DMS79 treated with DMSO at 0.1 percent for 48 hours (cell line): ENCODE measurements at places on chromosomes 3 and 15.

GRCh38 chr3:141446737-141447136 is 40.1 kb upstream of the RASA2 start:
- DNase-seq = no peak

DNA sequence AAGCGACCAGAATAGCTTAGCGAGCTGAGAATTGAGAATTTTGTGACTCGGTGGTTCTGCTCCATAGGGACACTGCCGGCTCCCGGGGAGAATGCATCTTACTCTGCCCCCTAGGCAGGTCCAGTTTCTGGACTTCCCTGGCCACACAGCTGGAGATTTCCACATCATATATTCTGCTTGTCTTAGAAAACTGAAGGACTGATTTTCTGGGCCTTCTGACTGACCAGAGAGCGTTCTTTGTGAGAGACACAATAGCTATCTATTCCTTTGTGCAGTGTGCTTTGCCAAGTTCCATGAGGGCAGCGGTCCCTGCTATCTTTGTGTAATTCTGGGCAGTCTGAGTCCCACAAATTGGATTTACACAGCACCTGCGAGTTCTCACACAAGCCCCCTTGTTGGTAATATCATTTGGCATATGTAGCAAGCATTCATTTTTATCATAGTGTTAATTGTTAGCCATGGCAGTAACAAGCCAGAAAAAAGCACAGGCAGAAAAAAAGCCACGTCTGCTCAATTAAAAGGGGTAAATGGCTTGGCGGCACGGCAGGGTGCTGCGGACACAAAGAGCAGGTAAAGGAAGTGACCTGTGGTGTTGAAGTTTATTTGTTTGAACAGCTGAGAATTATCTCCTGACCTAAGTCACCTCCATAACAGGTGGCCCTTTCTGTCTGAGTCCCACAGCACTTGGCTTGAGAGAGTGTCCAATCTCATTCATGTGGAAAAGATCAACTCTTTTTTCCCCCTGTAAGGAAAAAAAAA is 688.7 kb downstream of the TUSC7 start:
- peak; percentile 82 for DNase-seq

DNA sequence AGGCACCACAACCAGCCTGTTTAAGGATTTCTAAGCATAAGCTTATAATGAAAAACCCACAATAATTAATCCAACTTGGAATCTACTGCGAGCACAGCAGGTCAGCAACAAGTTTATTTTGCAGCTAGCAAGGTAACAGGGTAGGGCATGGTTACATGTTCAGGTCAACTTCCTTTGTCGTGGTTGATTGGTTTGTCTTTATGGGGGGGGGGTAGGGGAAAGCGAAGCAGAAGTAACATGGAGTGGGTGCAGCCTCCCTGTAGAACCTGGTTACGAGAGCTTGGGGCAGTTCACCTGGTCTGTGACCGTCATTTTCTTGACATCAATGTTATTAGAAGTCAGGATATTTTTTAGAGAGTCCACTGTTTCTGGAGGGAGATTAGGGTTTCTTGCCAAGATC is 15.1 kb downstream of the APOD start:
- DNase-seq = no peak

DNA sequence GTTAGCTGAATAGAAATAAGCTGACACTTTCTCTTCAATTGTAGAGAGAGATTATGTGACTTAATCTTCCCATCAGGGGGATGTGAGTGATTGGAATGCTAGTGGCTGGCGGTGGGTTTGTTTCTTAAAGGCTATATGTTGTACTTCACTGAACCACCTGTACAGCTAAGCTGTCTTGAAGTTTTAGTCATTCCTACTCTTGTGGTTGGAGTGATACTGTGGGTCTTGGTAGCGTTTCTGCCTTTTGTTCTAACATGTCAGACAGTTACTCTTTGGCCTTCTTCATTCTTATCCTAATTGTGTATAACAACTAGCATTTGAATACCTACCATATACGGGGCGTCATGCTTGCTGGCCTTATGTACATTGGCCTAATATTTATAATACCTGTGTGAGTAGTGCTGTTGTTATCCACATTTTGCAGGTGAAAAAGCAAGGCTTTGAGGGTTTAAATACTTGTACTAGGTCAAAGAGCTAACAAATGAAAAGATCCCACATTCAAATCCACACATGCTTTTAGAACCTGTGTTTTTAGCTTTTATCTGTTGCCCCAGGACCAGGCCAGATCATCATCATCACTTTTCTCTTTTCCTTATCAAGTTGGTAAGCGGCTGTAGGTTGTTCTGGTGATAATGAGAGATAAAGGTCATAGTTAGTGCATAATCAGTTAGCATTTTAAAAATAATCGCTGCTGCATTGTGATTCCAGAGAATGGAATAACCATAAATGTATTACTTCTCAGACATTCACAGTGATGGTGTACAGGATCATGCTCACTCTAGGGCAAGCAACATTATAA is 50.2 kb downstream of the AKAP13 start:
- no peak for DNase-seq

DNA sequence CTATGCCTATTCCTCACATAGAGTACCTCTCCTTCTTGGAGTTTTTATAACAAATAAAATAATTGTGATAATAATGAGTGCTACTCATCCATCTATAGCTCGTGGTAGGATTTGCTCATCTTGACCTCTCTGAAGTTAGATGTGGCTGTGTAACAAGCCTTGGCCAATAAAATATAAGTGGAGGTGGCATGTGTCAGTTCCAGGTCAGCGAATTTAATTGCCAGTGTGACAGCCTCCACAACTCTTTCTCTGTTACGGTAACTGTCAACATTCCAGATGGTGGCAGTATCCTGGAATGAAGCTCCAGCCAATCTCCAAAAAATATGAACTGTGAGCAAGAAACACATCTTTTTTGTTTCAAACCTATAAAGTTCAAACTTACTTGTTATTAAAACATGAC is 13.8 kb downstream of the CLRN1 start:
- DNase-seq = no peak

DNA sequence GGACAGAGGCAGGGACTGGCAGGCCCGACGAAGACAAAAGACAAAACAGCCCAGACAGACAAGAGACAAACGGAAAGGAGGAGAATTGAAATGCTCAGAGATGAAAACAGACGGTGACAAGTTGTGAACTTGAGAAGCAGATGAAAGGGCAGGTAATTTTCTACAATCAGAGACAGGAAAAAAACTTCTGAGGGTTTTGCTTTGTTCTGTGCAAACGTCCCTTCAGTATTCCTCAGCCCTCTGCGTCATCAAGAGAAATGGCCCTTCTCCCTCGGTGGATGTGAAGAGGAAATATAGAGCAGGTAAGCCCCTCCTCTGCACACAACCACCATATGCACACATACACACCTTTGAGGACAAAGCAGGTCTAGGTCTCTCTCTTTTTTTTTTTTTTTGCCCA is 206.6 kb downstream of the UACA start:
- no peak for DNase-seq

- no peak for DNase-seq
Measured at GRCh38 chr3:144482876-144483275, 511.3 kb downstream of the DIPK2A start.

DNA sequence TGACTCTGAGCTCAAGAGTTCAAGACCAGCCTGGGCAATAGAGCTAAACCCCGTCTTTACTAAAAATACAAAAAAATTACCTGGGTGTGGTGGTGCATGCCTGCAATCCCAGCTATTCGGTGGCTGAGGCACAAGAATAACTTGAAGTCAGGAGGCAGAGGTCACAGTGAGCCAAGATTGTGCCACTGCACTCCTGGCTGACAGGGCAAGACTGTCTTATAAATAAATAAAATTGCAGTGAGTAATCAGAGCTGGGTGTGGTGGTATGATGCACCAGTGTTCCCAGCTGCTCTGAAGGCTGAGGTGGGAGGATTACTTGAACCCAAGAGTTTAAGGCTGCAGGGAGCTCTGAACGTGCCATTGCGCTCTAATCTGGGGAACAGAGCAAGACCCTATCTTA is 55.9 kb upstream of the GCNT3 start:
- DNase-seq = no peak

GRCh38 chr3:187765342-187765741 is 20.1 kb upstream of the BCL6 start:
- no peak for DNase-seq

- no peak for DNase-seq
Measured at GRCh38 chr15:80785335-80785734, 6.2 kb downstream of the CEMIP start.

- DNase-seq = no peak
Measured at GRCh38 chr3:19645093-19645492, 288.9 kb downstream of the EFHB start.

DNA sequence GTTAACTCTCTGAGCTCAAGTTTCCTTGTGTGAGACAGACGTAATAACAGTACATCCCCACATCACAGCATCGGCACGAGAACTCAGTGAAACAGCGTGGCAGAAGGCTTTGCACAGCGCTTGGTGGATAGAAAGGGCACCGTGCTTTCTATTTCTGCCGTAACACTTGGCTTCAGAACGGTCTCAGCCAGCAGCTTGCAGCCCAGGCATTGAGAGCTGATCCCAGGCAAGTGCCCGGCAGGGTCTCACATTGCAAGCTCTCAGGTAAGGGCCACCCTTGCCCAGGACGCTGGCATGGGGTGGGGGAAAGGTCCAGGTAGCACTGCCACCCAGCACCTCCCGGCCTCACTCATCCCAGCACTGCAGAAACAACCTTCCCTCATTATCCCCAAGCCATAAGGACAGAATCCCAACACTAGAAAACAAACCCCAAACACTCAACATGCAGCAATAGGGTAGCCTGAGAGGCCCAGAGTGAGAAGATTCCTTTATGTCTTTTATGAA is 70.5 kb upstream of the ITGA11 start:
- DNase-seq = no peak

- no peak for DNase-seq
Measured at GRCh38 chr3:176447369-176447768, 749.9 kb downstream of the TBL1XR1 start.

GRCh38 chr3:115663414-115663813 is 40.1 kb downstream of the GAP43 start:
- DNase-seq = no peak

- DNase-seq = no peak
Measured at GRCh38 chr3:144011251-144011799, 39.7 kb downstream of the DIPK2A start.

- DNase-seq = peak; percentile 73
Measured at GRCh38 chr3:168975576-168975975, 687.9 kb downstream of the MECOM start.

DNA sequence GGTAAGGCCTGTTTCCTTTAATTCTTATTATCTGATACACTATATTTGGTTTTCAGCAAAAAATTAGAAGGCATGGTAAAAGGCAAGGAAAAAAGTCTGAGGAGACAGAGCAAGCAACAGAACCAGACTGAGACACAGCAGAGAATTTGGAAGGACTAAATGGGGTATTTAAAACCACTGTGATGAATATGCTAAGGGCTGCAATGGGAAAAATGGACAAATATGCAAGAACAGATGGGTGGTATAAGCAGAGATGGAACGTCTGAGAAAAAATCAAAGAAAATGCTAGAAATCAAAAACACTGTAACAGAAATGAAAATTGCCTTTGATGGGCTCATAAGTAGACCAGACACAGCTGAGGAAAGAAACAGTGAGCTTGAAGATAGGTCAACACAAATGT is 50.8 kb upstream of the NSMCE3 start:
- DNase-seq = no peak

- DNase-seq = no peak
Measured at GRCh38 chr3:114384558-114384903, 90.7 kb downstream of the TIGIT start.

GRCh38 chr15:59687836-59688235 is 1.3 kb downstream of the BNIP2 start:
- no peak for DNase-seq

DNA sequence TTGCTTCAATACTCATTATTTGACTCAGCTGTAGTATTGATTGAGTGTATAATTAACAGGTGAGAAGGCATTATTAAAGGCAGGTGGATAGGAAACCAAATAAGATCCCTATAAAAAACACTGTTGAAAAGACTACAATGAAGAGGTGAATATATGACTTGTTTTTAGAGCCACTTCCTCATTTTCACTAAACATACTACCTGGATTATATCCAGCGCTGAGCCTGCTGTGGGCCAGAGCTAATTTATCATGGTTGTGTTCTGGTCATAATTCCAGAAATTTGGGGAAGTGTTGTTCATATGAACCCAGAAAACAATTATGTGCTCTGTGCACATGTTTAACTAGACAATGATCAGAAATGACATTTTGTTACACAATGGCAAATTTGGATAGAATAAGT is 235.3 kb upstream of the MME start:
- DNase-seq = no peak

DNA sequence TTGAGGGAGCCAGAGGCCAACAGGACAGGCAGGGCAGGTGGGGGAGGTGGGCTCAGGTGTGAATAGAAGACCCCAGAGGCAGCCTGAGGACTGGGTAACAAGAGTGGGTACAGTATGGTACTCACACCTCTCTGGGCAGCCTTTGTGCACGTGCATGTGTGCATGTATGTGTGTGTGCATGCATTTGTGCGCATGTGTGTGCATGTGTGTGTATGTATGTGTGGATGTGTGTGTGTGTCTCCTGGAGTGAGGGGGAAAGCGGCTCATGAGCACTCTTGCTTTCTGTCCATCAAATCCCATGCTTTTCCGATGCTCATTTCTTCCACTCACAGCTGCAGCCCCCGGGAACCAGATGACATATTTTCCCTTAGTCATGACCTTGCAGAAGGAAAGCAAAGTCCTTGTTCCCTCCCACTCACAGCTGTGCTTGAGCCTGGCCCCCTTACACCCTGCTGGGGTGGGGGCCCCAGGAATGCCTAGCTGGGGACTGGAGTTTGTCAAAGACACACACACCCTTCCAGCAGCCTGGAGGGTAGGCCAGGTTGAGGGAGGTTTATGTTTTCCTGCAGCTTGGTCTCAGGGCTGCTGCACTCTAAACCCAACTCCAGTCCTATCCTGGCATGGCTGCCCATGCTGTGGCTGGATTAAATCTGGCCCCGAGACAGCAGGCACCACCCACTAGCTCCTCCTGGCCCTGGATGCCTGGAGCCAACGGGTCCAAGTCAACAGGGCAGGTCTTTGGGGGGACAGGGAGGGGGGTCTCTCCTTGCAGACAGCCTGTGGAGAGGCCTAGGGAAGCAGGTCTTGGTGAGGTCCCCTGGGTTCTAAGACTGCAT is 22.5 kb downstream of the CCDC33 start:
- no peak for DNase-seq

DNA sequence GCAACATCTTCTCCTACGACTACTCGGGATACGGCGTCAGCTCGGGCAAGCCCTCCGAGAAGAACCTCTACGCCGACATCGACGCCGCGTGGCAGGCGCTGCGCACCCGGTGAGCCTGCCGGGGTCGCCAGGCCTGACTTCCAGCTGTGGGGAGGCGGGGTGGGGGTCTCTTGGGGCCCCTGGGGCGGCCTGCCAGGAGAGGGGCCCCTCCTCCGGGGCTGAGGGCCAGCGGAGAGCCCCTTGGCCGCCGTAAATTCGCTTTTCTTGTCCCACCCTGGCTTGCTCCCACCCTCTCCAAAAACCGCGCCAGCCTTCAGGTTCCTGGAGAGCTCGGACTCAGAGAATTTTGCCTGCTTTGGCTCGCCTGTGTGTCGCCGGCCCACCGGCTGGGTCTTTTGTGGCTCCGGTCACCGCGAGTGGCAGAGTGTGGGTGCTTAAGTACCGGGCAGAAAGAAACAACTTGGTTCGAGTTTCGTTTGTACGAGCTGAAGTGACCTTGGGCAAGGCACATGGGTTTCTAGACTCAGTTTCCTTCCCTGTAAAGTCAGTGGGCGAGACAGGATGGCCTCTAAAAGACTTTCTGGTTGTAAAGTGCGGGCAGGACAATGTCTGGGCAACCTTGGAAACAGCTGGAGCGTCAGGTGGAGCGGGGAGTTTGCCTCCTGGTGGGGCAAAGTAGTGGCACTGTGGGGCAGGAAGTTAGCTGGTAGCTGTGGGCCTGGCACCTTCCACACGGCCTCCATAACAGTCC is 976 bp downstream of the ABHD17C start:
- DNase-seq = no peak
